Muscle of arm (tissue), 14 donors: ENCODE measurements at places on chromosomes 13 and 19.

- DNase-seq = no peak
Observed at GRCh38 chr13:31860002-31860401, 120.7 kb downstream of the RXFP2 start.

GRCh38 chr13:46810440-46810839 is 13.5 kb upstream of the ESD start:
- no peak for DNase-seq

DNA sequence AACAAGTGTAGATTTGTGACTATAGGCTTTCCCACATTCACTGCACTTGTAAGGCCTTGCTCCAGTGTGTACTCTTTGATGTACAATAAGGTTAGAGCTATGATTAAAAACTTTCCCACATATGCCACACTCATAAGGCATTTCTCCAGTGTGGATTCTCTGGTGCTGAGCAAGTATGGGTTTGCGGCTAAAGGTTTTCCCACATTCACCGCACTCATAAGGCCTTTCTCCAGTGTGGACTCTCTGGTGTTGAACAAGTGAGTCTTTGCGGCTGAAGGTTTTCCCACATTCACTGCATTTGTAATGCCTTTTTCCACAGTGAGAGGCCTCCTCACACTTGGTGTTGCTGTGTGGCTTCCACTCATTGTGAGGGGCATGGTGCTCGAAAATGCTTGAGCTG is 3.7 kb downstream of the ZNF772 start:
- no peak for DNase-seq

GRCh38 chr13:113739527-113740285 is 19.3 kb upstream of the TMEM255B start:
- DNase-seq = no peak

- peak; percentile 70 for DNase-seq
Observed at GRCh38 chr13:50990818-50991506, 81.4 kb downstream of the RNASEH2B start.

DNA sequence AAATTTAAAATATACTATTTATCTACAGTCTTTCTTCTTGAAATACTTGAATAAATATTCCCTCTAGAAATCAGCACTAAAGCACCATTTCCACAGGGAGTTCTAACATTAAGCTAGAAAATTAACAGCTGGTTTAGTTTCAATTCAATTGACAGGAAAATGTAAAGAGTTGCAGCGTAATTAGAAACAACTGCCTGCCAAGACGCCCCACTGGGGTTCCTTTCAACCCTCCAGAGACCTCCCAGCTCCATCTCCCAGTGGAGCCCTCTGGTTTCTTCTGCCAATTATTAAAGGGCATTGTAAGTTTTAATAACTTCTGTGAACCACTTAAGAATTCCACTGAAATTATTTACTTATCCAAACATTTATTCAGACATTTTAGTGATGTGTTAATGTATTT is 4.2 kb downstream of the GJA3 start:
- no peak for DNase-seq

DNA sequence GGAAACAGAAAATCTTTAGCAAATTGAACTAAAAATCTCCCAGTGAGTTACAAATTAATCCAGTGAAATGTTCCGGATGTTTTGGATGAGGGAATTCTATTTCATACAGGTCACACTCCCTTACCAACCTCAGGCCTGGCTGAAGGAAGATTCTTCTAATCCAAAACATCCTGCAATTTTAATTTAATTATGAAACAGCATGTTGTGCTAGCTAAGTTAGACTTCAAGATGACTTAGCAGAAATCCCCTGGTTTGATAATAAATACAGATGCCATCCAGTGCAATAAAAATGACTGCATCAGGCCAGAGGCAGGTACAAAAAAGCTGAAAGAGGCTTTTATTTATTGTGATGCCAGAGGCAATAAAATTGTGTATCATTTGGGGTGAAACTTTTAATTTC is 96.7 kb upstream of the CLDN10 start:
- no peak for DNase-seq

GRCh38 chr19:2479556-2480194 is 3.7 kb downstream of the GADD45B start:
- no peak for DNase-seq

- no peak for DNase-seq
Observed at GRCh38 chr19:852136-853013, at the start of gene ELANE. ELANE (plus strand) TSS chr19:852303; CDS start chr19:852329, 26 bp downstream.

GRCh38 chr19:40742477-40742876 is 7.8 kb downstream of the ACTMAP start:
- DNase-seq = no peak

DNA sequence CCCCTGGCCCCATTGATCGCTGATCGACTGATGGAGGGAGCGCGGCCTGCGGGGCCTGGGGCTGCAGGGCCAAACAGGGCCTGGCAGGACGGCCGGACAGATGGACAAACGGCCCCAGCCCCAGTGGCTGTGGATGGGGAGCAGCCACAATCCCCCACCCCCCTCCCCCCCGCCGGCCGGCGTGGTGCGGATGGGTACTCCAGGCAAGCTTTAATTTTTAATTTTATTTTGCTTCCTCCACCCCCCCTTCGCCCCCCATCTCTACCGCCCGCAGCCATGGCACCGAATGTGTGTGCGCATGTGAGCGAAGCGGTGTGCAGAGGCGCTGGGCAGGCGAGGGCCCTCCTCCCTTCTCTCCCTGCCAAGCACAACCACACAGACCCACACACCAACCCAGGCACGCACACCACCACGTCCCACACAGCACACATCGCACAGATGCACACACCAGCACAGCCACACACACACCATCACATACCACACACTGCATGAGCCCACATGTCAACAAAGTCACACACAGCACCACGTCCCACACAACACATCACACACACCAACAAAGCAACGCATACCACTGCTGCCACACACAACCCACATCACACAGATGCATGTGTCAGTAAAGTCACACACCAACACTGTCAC is 12.4 kb downstream of the ERFL start:
- DNase-seq = no peak

DNA sequence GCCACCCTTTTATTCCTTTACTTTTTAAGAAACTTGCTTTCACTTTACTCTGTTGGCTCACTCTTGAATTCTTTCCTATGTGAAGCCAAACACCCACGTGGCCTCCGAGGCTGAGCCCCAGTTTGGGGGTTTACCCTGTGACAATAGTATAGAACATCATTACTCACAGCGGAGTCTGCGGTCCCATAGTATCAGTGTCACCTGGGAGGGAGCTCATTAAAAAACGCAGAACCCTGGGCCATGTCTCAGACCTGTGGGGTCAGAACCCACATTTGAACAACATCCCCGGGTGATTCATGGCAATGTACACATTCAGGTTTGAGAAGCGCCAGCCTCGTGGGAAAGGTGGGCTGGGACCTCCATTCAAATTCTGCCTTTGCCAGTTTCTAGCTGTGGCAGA is 36.0 kb upstream of the UBL3 start:
- no peak for DNase-seq

GRCh38 chr19:42422901-42423461 is 4.2 kb downstream of the LIPE start:
- DNase-seq = peak; percentile 43

- no peak for DNase-seq
Observed at GRCh38 chr13:29679396-29680053, 84.0 kb upstream of the SLC7A1 start.

GRCh38 chr19:55147545-55148251 is 1.3 kb downstream of the TNNT1 start:
- no peak for DNase-seq

DNA sequence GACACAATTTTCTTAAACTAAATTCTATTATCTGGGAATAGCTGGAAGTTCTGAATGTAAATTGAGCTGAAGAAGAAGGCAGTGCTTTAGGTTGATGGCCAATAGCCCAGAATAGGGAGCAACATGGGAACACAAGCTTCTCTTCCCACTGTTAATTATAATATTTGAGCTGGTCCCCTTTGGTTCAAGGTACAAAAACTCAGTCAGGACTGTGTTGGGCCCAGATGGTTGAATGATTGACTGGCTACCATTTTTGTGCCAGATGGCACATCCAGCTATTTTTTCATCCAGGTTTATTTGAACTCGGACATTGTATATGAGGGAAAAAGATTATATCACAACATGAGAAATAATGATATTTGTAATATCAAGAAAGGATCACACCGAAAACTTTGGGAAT is 458.9 kb downstream of the SLITRK1 start:
- peak; percentile 57 for DNase-seq

GRCh38 chr13:109162248-109163036 is 533.0 kb downstream of the MYO16 start:
- no peak for DNase-seq

DNA sequence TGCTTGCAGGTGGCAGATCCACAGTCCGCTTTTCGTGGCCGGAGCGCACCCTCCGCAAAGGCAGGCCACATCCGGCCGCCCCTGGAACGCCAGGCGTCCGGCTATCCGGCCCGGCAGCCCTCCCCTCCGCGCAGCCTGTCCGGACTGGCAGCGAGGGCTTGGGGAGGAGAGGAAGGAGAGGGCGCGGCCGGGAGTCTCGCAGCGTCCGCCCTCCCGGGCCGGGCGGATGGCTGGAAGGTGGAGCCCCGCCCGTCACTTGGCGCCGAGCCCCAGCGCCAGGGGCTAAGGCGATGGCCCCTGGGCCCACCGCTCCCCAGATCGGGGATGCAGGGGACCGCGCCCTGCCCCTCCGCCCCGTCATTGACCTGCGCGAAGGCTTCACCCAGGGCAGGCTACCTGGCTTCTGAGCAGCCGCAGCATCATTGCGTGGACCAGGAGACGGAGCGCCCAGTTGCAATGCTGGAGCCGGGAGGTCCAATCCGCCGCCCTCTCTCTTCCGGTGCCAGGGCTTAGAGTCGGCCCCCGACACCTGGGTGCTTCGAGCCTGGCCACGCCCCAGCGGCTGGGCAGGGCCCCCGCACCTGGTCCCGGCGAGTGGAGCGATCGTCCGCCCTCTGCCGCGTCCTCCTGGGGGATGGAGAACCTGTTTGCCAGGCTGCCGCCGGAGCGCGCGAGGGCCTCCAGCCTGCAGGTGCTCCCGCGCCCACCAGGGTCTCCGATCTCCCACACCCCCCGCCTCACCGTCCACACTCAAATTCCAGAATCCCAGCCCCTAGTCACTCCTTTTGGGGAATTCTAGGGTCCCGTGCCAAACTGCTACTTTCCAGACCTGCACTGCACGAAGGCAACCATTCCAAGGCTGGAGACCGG is at the start of gene FUT1:
FUT1 (minus strand) TSS at position 146 of the 870 bp plus-strand sequence. CDS start 1,360 bp downstream, outside the sequence.
- DNase-seq = no peak

DNA sequence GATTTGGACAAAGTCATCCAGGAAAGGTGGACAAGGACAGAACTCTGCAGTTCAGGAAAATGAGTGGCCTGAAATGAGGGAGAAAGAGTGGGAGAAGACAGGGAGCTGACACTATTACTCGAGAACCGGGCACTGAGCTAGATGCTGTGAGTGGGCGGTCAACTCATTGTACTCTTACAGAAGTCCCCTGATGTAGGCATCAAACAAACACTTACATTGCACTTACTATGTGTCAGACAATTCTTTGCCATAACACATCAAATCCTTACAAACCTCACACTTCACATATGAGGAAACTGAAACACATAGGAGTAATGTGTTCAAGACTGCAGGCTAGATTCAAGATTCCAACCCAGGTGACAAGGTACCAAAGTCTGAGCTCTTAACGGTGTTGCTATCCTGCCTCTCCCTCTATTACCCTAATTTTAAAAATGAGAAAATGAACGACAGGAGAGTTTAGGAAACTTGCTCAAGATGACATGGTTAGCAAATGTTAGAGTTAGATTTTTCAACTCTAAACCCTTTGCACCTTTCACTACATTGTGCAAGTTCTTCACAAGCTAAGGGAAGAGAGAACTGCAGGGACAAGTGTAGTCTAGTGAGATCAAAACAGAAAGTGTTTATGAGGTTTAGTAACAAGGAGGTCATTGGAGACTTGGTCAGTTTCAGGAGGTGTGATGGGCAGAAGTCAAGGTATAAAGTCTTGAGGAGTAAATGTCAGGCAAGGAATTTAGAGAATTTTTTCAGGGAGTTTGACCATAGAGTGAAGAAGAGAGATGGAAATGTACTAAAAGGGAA is 4.9 kb upstream of the MEDAG start:
- no peak for DNase-seq

GRCh38 chr13:68439817-68440216 is 1209.7 kb upstream of the PCDH9 start:
- no peak for DNase-seq

DNA sequence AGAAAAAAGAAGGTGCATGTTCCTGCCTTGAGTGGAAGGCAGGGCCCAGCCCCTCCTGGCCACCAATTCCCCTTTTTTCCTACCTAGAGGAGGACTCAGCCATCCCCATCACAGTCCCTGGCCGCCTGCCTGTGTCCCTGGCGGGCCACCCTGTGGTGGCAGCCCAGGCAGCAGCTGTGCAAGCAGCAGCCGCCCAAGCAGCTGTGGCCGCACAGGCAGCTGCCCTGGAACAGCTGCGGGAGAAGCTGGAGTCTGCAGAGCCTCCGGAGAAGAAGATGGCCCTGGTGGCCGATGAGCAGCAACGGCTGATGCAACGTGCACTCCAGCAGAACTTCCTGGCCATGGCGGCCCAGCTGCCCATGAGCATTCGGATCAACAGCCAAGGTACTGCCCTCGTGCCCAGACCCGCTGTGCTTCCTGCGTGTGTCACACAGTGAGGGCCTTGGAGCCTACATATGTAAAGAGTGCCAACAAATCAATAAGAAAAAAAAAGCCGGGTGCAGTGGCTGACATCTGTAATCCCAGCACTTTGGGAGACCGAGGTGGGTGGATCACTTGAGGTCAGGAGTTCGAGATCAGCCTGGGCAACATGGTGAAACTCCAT is 17.6 kb upstream of the WDR18 start:
- no peak for DNase-seq

DNA sequence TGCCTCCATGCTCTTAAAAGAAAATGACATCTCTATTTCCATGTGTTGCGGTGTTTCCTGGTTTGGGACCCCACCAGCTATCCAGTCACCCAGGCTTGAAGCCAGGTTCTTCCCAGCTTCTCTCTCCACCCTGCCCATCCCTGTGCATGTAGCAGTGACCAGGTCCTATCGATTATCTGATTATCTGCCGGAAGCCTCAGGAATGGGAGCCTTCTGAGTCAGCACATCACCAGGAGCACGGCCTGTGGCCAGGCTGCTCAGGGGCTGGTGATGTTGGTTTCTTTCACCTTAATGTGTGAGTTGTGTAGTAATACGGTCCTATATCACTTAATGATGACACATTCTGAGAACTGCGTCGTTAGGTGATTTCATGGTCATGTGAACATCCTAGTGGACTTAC is 33.7 kb downstream of the PPP1R37 start:
- DNase-seq = no peak

- DNase-seq = no peak
Observed at GRCh38 chr19:46035986-46036743, 4.6 kb downstream of the IGFL4 start.

- no peak for DNase-seq
Observed at GRCh38 chr19:5103061-5103701, 134.3 kb downstream of the KDM4B start.

- DNase-seq = peak; percentile 74
Observed at GRCh38 chr13:91825516-91825915, 427.1 kb downstream of the GPC5 start.

- DNase-seq = no peak
Observed at GRCh38 chr13:43094901-43095300, 71.5 kb downstream of the DNAJC15 start.
